ENCODE measurements at places on chromosomes 2 and 18. TPM values are rescaled to one million over a fixed set of nuclear protein-coding genes. Genes with fewer than 3 reads are reported as not detected.

GRCh38 chr2:6977113-6977741, 60.0 kb downstream of the RNF144A start:
- DNase-seq, result no peak

The ICA1L gene
- total RNA-seq, result 1.8 TPM

- no peak for DNase-seq
Measured at GRCh38 chr2:143193121-143193520, 63.9 kb downstream of the ARHGAP15 start.

The MYO5B gene
- total RNA-seq, result 0.56 TPM
